ENCODE measurements at places on chromosomes 6 and 20.
A peak's percentile ranks its signal among the peaks of the same experiment; 100 is the strongest.

DNA sequence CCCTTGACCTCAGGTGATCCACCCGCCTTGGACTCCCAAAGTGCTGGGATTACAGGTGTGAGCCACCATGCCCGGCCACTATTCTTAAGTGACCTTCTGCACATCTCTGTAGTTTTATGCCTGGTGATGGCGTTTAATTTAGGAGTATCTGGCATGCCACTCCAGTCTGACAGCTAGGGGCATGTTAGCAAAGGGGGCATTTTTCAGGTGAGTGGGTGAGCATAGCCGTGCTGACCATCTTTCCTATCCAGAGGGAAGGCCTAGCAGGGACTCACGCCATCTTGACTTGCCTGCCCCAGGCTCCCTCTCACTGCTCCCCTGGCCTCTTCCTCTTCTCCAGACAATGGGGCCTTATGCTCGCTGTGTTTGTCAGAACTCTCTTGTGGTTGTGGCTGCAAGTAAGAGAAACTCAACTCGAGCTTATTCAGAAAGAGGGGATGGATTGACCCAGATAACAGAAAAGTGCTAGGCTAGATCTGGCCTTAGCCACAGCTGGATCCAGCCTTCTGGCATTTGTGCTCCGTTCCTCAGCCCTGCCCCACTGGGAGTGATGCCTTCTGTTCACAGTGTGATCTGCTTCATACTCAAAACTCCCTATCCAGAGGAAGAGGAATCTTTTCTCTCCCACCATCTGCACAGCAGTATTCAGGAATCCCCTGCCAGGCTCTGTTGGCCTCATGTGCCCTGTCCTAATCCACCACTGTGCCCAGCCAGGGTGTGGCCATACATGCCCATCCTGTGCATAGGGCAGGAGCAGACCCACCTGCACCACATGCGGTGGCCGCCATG lies 174.5 kb upstream of the AKAP12 start:
- DNase-seq: peak; percentile 64

- no peak for DNase-seq
These were observed 159.3 kb downstream of the WDR27 start for GRCh38 chr6:169542491-169542890.

DNA sequence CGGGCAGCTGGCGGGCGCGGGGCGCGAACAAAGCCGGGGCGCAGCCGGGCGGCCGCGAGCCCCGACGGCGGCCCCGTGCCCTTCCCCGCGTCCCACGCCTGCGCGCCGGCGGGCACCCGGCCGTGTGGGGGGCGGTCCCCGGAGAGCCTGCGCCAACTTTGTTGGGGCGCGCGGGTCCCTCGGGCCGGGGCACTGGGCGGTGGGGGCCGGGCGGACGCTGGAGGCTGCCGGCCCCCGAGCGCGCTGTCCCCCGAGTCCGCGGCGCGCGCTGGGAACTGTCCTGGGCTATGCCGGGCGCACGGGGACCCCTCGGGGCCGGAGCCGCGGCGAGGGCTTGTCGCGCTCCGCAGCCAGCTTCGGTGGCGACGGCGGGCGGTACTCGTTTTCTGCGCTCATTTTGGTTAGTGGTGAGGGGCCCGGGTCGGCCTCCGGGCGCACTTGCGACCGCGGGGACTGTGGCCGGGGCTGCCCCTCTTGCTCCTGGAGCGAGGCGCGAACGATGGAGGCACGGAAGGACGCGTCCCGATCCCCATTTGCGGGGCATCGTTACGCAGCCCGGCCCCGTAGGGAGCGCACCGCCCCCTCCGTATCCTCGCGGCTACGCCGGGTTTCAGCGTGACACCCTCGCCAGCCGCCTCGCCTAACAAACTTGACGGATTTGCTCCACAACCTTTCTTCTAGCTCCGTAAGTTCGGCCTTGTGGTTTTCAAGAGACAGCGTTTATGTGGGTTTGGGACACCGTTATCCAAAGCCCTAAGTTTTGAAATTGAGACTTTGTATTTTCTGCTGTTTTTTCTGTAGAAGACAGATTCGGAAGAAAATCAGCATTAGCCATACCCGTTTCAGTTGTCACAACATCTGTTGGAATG lies 622 bp downstream of the SS18L1 start:
- DNase-seq: no peak

DNA sequence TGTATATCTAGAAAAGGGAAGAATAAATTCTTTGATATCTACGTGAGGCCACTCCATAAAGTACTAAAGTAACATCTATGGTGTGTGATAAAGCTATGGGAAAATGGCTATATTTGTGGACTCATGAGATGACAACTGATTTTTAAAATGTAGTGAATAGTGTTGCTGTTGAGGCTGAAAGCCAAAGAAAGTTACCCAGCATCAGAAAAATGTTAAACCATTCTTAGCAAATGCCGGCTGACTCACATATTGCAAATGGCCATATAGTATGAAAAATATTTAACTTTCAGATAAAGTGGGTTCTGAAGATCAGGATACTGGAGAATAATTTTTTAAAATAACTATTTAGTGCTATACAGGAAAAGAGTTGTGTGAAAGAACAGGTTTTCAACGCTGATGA lies 129.9 kb upstream of the GRIK2 start:
- DNase-seq: no peak

- no peak for DNase-seq
These were observed 13.7 kb downstream of the TRAF3IP2 start for GRCh38 chr6:111591901-111592461.

GRCh38 chr6:139282684-139283083 lies 9.1 kb downstream of the TXLNB start:
- DNase-seq: no peak

DNA sequence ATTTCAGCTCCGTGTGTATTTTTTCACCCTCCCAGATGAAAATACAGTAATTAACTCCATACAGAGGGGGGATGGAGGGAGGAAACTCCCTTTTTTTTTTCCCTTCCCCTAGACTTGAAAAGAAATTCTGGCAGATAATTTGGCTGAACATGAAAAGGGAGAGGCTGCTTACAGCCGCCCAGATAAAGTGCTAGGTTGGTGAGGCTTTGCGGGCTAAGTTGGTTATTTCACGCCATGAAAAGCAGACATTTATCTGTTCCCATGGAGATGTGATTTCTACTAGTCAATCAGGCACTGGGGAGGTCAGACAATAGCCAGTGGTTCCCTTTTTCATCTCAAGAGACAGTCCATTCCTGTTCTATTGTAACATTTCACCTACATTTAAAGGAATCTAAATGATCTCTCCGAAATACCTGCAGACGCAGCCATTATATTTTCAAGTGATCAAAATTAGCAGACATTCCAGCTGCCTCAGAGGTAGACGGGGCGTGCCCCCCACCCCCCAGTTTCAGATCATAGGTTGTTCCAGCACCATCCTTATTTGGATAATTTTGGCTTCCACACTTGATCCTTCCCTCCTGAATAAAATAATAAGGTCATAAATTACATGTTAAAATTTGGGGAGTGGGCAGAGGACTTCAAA lies 143.9 kb upstream of the ZNF217 start:
- no peak for DNase-seq

DNA sequence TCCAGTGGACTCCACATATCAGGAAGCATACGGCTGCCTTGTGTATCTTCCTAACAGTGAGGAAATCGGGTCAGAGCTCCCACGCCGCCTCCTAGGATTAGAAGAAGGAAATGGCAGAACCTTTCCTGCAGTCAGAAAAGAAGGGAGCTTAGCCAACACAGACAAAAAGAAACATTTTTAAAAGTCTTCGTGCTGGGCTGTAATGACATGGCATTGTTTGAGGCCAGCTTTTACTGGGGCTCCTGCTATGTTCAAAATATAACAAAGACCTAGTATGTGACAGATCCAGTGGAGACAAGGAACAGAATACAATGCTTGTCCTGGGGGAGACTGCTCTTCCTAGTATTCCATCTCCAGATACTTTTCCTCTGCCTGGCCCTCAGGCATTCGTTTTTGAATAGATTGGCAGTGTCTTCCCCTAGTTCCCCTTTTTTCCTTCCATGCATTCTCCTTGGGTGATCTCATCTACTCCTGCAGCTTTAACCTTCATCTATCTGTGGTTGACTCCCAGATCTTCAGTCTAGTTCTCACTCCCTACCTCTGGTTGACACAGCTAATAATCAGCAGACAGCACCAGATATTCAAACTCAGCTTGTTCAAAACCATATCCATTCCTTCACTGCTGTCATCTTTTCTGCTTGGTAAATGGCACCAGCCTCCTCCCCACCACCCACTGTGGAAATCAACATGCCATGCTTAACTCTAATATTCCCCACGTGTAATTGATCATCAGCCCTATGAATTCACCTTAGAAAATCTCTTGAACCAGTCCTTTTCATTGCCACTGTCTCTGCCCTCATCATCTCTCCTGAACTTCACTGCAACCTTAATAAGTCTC lies 94.5 kb upstream of the VSTM2L start:
- no peak for DNase-seq

DNA sequence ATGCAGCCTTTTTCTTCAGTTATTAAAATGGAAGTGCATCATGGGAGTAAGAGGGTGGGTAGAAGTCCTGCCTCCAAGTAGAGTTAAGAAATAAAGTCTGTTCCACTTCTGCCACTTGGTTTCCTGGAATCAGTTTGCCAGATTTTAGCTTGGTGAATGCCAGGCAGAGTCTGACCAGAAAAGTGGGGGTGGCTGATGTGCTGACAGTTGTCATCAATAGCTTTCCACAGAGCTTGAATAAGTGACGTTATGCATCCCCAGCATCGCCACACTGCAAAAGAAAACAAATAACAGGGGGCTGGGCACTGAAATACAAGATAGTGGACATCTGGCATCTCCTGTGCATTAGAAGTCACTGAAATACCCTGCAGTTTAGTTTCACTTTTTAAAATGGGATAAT lies 30.8 kb upstream of the CEP162 start:
- DNase-seq: no peak

- DNase-seq: no peak
These were observed 37.7 kb upstream of the PKHD1 start for GRCh38 chr6:52125139-52125538.

GRCh38 chr6:18412068-18412467 lies 24.9 kb downstream of the RNF144B start:
- DNase-seq: no peak

GRCh38 chr6:36070252-36070651 lies 42.6 kb downstream of the MAPK14 start:
- no peak for DNase-seq

GRCh38 chr6:25743868-25744267 lies 10.7 kb upstream of the SLC17A4 start:
- DNase-seq: no peak

- DNase-seq: no peak
These were observed 78.3 kb downstream of the CD109 start for GRCh38 chr6:73774311-73774774.

DNA sequence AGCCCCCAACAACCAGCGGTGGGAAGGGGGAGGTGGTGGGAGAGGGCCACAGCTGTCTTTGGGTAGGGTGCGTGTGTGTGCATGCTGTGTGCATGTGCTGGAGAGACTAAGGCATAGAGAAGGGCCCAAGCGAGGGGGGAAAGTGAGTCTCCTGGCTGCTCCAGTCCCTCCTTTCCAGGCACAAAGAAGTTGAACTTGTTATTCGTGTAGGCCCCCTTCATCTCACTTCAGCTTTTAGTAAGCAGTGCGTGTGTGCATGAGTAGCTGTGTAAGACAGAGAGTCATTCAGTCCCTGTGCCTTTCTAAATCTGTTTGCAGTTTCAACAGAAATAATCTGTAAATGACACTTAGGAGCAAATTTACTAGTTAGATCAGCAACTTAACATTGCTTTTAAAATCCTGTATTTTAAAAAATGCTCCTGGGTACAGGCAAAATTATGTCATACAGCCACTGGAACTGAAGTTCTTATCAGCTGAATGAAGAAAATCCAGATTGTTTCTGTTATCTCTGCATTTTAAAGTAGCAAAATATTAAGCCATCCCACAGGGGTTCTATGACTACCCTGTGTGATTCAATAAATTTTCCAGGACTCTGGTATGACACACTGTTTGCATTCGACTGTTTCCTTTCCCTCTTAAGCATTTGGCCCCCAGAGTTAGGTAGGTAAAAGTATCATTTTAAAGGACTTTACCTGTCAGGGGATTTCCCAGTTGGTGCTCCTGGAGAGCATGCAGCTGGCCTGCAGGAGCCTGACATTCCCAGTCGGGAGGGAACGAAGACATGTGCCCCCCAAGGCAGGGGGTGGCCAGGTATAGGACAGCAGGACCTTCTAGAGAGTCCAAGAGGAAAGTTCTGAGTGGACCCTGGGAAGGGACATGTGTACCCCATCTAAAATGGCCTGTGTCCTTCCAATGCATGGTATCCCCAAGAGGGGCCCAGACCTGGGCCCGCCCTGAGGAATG lies 39.0 kb downstream of the MTRES1 start:
- DNase-seq: no peak

DNA sequence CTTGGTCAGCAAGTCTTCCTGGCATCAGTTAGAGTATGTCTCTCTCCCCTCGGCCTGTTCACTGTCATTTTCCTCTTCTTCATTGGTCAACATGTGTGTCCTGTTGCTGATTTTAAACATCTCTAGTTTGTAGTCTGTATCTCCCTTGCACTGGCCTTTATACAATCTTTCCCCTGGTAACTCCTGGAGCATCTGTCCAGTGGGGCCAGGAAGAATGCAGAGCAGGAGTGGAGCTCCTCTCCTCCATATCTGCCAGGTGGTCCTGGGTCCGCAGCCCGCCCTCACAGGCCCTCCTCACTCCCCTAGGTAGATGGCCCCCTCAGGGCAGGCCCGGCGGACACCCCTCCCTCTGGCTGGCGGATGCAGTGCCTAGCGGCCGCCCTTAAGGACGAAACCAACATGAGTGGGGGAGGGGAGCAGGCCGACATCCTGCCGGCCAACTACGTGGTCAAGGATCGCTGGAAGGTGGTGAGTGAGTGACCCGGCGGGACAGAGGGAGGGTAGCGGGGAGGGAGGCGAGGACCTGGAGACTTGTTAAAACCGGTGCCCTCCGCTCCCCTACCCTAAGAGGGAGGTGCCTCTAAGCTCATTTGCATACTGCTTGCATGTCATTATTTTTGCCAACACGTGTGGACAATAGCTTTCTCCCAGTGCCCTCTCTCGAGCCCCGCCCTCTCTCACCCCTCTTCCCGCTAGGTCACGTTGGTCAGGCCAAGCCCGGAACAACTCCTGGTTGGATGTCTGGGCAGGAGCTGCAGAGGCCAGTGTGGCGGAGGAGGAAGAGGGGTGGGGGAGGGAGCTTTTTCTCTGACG lies 3.2 kb downstream of the TTBK1 start:
- no peak for DNase-seq

GRCh38 chr6:20866935-20867703 lies 332.9 kb downstream of the CDKAL1 start:
- no peak for DNase-seq

- DNase-seq: no peak
These were observed 136.2 kb upstream of the CCN2 start for GRCh38 chr6:132087391-132087790.

- DNase-seq: no peak
These were observed 22.7 kb downstream of the DSE start for GRCh38 chr6:116393430-116393829.

Measured in mesenteric fat pad (tissue), 1 donor.